ENCODE measurements at places on chromosomes 1 and 21.
A peak's percentile ranks its signal among the peaks of the same experiment; 100 is the strongest.

- DNase-seq, result no peak
Observed at GRCh38 chr1:82030830-82031229, 230.1 kb downstream of the ADGRL2 start.

DNA sequence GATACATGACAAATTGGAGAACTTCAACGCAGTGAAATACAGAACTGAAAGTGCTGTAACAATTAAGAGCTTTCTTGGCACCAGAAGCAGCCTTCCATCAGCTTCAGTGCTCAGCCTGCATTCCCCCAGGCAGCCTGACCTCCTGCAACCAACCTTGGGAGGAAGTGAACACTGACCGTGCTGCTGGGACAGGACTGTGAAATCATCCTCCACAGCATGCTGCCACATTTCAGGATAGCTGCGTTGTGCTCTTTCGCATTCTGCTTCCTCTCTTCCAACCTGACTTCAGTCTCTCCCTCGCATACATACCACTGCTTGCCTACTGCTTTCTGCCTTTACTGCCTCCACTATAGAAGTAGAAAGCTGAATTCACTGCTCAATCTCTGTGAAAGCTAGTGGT, 388.6 kb downstream of the RWDD3 start:
- DNase-seq, result no peak

DNA sequence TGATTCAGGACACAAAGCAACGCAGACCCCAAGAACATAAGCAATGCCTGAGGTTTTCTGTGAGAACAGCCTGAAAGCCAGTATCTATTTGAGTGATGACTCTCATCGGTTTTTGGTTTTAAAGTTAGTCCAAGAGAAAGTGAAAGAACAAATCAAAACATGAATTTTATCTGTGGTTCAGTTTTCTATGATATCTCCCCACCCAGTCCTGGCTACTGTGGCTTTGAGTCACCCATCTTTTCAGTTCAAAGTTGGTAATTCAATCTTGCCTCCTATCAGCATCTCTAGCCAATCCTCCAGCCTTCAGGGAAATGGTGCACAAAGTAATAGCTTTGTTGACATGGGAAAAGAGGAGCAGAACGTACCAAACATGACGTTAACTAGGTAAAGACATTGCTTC, 40.5 kb upstream of the KRTAP19-8 start:
- no peak for DNase-seq

DNA sequence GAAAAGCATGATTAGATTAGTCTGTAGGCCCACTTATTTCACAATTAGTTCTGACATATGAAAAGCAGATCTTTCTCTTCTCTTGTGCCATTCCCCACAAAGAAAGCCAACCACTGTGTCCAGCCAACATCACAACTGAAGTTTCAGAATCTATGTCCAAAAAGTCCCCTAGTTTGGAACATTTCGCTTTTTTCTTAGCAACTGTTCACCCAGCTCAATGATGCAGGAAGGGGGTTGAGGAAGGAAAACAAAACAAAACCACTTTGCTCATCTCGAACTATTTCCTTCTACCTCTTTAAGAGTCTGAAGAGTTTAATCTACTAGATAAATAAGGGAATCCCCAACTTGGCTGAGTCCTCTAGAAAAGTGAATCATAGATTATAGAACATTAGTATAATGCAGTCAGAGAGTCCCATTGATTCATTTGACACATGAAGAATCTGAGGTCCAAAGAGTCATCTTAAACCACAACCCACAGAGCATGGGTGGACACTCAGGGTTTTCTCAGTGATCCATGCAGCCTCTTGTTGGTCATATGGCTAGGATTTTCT, 159.3 kb upstream of the SGIP1 start:
- no peak for DNase-seq

- no peak for DNase-seq
Observed at GRCh38 chr1:90798344-90798743, 81.2 kb upstream of the BARHL2 start.

DNA sequence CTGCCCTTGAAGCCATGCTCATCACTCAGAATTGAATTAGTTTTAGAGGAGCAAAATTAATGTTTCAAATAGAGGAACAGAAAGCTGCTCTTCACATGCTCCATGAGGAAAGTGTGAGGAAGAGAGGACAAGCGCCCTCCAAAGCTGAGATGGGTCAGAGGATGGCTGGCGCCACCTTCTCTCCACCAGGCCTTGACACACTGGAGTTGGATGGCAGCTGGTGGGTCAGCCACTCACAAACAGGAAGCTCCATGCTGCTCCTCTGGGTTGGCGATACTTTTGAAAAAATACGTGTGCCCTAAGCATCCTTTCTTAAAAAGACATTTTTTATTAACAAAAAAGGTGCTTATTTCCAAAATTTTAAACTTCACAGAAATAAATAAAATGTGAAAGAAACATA, 3.1 kb upstream of the CD2 start:
- no peak for DNase-seq

- no peak for DNase-seq
Observed at GRCh38 chr1:219215477-219215876, 41.8 kb downstream of the LYPLAL1 start.

- DNase-seq, result no peak
Observed at GRCh38 chr1:203081465-203082230, 4.2 kb downstream of the MYOG start.

DNA sequence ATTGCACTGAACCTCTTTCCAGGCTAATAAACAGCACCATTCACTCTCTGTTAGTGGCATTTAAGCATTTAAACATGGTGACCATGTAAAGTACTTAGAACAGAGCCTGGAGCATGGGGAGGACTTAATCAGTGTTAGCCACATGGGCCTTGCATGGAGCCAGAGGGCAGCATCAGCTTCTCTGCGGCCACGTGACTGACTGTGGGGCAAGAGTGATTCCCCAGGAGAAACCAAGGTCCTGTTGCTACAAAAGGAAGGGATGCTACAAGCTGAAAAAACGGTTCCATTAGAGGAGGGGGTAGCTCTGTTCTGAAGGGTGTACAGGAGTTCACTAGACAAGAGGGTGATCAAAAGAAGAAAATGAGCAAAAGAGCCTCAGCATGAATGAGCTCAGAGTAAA, 256.8 kb downstream of the MATN1 start:
- no peak for DNase-seq

DNA sequence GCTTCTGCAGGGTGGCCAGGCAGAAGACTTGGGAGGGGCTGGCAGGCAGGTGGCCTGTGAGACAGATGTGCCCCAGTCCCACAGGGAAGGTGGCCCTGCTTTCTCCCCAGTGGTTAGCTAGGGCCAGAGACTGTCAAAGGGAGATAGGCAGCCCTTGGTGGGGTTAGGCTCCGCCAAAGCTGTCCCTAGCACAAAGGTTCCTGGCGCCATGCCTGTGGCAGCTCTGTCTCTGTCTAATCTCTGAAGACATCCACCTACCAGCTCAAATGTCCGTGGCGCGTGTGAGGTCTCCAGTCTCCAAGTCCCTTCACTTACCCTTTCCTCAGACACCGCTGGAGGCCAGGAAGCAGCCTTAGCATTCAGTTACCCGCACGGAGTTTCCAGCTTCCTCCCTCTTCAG, 17.7 kb downstream of the TCP10L start:
- peak; percentile 76 for DNase-seq

DNA sequence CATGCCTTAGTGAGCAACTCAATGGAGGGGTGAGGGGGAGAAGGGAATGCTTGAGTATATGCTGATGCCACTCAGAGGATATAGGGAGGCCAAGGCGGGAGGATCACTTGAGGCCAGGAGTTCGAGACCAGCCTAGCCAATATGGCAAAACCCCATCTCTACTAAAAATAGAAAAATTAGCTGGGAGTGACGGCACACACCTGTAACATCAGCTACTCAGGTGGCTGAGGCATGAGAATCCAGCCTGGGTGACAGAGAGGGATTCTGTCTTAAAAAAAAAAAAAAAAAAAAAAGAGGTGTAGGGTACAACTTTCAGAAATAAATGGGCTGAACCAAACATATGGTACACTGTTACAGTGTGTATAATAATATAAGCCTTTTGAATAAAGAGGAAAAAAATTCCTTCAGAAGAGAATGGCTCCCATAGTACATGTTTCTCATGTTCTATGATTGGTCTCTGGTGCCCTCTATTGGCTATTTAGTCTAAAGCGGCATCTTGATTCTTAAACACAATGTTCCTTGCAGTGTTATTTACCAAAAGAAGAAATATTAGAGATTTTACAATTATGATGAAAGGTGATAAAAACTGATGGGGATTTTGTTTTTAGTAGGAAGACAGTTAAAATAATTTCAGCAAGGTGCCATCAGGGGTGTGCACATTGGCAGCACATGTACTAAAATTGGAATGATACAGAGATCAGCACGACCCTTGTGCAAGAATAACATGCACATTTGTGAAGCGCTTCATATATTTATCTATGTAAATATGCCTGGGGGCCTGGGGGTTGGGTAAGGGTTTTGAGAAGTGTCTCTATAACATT, 109.8 kb downstream of the PATJ start:
- peak; percentile 60 for DNase-seq

GRCh38 chr1:201113451-201114244, 1.4 kb upstream of the CACNA1S start:
- no peak for DNase-seq

DNA sequence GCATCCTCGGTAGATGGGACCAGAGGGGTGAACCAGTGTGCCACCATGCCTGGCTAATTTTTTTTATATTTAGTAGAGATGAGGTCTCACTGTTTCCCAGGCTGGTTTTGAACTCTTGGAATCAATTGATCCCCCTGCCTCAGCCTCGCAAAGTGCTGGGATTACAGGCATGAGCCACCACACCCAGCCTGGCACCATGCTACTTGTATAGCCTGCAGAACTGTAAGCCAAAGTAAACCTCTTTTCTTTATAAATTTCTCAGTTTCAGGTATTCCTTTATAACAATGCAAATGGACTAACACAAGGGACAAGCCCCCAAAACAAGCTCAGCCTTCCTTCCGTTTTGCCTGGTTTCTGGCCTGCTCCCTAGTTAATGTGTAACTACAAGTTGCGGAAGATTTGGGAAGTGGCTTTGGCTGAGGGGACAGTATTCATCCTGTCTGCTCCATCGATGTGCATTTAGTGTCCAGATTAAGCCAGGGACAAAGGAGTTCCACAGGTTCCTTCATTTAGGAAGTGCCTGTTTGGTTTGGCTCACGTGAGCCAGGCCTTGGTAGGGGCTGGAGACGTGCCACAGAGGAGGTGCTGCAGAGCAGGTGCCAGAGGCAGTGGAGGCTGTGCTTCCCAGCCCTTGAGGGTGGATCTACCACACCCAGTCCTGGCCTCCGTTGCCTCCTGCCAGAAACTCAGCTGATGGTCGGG, 4.4 kb downstream of the AVPR1B start:
- DNase-seq, result no peak

DNA sequence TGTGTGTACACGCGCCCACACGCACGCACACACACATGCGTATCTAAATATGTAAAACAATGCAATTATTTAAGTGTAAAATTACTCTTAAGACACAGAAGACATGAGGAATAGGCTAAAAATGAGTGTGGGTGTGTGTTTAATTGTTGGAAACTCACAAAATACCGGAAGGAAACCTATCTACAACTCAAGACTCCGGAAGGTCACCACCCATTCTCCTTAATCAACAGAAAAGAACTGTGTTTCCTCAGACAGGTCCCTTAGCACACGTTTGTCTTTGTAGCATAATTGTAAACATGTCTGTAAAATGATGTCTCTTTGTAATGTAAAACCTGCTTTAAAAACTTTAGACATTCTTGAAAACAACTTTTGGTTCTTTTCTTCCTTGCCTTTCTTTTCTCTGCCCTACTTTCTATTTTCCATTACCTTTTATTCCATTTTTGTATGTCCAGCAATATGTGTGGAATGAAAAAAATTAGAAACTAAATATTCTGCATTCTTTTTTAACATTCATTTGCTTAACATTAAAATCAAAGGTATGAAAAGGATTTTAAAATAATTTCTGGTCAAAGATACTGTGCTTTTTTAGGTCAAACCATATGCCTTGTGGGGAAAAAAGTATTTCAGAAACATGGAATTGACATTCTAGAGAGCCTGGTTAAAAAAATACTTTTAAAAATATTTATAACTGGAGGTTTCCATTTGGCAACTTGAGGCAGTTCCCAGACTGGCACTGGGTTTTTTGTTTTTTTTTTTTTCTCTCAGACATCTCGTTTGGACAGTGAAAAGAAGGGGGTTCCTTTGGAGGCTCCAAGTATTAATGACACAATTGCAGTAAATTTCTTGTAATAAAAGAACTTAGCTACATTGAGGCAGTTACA, 46.2 kb downstream of the ATP5PF start:
- no peak for DNase-seq

- DNase-seq, result no peak
Observed at GRCh38 chr1:212215910-212216309, 69.3 kb upstream of the PPP2R5A start.

DNA sequence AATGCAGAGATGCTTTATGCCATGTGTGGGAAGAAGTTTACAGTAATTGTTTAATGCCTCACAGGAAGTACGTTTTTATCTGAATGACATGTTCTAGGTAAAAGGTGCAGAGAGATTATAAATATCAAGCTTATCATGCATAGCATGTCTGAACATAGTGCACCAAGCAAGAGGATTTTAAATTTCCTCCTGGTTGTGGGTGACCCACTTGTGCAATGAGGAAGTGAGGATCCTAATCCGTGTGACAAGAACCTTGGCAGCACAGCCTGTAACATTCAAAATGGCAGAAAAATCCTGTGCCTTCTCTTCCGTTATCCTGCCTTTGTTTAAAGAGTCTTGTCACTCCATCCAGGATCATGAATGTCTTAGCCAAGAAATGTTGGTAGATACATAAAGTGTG, 75.6 kb downstream of the PLA2G4A start:
- no peak for DNase-seq

DNA sequence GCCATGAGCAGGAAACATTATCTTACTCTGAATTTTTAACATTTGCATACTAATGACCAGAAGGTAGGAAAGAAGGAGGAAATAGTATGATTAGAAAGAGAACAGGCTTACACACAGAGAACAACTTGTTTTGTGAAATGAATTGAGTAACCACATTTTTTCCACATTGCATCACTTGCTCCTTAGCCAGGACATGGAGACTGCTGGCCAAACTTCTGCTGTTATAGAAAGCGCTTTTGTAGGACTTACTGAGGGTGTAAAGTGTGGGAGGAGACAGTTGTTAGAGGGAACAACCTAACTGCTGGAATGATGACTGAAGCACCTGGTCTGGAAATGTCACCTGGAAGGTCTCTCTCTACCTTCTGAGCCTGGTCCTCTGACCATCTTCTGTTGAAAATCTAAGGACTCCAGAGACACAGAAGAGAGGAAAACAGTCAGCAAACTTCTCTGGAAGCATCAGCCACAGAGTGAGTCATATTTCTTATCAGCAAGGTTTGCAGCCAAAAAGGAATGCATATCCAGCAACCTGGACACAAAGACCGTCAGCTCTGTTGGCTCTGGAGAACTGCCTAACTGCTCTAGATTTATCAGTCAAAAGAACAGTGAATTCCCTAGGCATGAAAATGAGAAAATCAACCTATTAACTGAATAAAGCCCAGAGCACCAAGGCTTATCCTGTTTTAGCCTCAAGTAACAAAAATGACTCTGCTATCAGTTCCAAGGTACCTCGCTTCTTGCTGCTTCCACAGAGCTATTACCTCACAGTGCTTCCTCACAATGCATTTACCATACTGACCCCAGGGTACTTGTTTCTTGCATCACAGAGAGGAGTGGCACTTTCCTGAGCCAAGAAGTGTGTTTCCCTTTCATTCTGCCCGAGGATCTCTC, 88.0 kb upstream of the SLFNL1 start:
- DNase-seq, result no peak
